DMS 273 treated with DMSO at 0.1 percent for 48 hours (cell line): ENCODE measurements at places on chromosomes 4 and X.

DNA sequence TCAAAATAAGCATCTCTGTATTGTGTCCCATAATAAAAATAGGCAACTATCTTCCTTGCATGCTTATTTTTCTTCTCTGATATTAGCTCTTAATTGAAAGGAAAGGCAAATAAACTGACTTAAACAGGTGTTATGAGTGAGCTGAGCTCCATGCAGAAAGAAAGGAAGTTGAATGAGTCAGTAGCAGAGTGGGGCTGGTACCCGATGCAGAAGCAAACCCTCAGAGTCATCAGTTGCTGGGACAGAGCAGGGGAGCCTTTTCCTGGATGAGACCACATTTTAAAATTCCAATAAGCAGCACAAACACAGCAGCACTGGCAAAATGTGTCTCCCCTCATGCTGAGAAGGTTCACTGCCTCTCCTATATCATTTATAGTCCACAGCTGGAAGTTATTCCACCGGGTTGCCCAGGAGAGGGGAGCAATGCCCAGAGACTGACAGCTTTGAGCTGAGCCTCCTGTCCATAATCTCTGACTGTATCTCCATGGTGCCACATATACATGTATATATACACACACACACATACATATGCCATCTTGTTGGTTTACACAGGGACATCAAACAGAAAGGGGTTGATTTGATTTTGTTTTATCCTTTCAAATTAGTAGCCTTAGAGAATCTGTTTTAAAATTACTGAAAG, 274.3 kb upstream of the PPARGC1A start:
- no peak for DNase-seq

- no peak for DNase-seq
Observed at GRCh38 chr4:98496152-98496845, 162.1 kb downstream of the TSPAN5 start.

DNA sequence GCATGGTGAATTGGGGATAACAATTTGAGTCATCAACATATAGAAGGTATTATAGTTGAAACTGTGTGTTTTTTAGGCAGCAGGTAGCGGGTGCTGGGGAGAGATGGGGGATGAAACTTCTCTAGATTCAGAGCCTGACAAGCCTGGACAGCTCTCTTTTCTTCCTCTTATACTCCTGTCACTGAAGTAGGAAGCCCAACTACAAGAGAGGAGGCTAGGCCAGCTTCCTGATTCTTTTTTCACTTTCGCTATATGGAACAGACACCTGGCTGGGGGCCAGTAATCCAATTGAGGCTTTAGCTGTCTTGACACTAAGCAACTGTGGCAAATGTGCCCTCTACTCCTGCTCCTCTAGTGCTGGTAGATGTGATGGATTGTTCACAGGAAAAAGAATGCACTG, 69.2 kb downstream of the PHKA1 start:
- no peak for DNase-seq

DNA sequence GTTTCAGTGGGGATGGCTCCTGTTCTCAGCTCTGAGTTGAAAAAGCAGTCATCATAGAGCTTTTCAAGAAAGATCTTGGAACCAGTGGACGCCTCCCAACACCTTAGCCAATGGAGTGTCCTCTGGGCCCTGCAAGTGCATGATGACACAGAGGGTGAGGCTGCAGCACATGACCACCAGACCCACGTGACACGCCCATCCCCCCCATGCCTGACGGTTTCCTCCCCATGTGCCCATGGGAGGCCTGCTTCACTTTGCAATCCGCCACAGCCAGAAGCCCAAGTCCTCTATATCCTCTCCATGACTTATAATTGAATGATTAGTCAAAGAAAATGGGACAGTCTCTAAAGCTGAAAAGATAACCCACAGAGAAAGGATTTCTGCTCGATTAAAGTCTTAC, 187.0 kb downstream of the AFAP1 start:
- DNase-seq, result no peak

GRCh38 chr4:92520563-92520962, 216.8 kb downstream of the GRID2 start:
- DNase-seq, result no peak

DNA sequence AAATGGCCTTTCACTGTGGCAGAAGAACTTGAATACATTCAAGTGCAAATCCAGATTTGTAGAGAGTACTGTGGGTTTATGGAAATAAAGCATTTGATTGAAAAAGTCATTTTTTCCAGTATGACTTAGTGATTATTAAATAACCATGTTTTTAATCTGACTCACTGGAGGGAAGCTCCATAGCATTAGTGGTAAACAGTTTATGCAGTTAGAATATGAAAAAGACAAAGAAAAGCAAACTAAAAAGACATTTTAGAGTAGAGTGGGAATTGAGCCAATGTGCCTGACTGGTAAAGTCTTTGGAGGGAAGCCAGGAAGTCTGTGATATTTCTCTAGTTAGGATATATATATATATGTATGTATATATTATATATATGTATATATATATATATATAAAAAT, 53.4 kb downstream of the FAT4 start:
- DNase-seq, result no peak

DNA sequence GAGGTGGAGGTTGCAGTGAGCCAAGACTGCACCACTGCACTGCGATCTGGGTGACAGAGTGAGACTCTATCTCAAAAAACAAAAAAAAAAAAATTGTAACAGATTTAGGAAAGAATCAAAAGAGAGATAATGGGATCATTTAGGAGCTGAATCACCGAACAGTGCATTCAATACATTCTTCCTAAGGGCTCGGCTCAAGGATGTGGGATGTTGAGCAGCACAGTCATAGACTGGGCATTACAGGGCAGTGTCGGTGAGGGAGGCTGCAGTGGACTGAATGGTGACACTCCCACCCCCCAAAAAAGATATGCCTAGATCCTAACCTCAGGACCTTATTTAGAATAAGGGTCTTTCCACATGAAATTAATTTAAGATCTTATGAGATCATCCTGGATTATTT, 70.0 kb downstream of the EVC2 start:
- no peak for DNase-seq

- peak; percentile 35 for DNase-seq
Observed at GRCh38 chrX:107775734-107776511, at the start of gene TSC22D3. TSC22D3 (minus strand) TSS chrX:107775787; CDS start chrX:107775419, 368 bp downstream.

- no peak for DNase-seq
Observed at GRCh38 chr4:54539500-54540029, 118.2 kb upstream of the KIT start.

DNA sequence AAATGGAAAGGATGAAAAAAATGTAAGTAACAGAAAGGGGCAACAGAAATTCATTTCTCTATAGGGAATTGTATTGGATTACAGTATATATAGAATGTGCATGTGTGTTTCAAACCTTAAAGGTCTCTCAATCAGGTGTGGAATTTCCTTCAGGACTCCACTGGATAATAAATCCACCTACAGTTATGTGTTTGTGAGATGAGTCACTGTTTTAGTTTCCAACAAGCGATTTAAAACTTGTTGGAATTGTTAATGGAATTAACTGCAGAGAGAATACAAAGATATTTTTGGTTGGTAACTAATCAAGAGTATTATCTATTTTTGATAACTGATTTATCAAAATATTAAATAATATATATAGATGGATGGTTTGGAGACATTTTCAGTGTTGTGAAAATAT, 32.8 kb downstream of the CEP44 start:
- DNase-seq, result no peak

GRCh38 chr4:78768452-78769180, 7.5 kb upstream of the BMP2K start:
- no peak for DNase-seq

DNA sequence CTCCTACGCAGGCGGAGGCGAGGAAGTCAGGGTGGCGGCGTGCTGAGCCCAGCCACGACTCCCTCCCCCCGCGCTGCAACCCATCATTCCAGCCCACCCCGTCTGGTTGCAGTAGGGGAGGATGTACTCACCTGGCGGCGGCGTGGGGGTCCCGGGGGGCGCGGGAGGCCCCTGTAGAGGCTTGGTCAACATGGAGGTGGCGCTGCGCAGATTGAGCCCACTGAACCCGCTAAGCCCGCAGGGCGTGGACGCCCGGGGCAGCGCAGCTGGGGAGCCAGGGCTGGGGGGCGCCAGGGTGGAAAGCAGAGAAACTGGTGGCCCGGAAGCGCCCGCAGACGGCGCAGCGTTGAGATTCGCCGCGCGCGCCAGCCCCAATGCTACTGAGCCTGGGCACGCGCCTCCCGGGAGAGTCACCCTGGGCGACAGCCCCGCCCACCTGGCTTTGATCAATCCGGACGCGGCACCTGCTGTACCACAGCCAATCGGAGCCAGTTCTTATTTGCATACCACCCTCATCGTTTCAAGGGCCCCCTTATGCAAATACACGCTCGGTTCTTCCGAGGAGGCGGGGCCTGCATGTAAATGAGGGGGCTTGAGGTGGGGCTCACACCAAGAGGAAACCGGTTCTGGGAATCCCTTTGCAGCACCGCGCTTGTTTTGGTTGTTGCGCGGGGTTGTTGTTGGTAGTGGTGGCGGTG, at the start of gene PIM2:
PIM2 (minus strand) TSS at position 382 of the 698 bp plus-strand sequence; CDS start at position 192, 190 bp downstream.
- DNase-seq, result peak; percentile 94

DNA sequence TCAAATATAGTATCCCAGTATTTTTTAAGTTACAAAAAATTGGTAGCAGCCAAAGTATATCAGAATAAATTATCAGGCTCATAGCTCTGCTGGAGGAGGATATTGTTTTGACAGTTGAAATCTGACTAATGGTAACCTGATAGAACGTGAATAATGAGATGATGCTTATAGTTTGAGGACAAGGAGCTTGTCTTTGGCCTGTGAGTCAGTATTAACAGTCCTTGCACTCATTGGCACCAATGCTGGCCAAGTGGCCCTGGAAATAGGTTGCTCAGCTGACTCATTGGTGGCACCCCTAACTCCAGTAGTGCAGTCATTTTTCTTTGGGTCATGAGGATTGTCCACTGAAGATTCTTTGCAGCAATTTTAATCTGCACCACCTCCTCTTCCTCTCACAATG, 203.3 kb upstream of the JADE1 start:
- DNase-seq, result no peak

- DNase-seq, result no peak
Observed at GRCh38 chr4:173380987-173381386, 10.2 kb downstream of the SAP30 start.

GRCh38 chr4:41307638-41308037, 50.9 kb downstream of the UCHL1 start:
- no peak for DNase-seq

GRCh38 chrX:153388722-153389459, 12.3 kb downstream of the PNMA6E start:
- DNase-seq, result no peak

- DNase-seq, result no peak
Observed at GRCh38 chrX:78383594-78383993, 56.2 kb upstream of the CYSLTR1 start.

DNA sequence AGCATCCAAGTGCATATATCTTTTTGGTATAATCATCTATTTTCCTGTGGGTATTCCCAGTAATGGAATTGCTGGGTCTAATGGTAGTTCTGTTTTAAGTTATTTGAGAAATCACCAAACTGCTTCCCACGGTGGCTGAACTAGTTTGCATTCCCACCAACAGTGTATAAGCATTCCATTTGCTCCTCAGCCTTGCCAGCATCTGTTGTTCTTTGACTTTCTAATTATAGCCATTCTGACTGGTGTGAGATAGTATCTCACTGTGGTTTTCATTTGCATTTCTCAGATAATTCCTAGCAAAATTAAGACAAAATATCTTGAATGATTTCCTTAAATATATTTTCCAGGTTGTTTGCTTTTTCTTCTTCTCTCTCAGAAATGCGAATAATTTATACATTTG, 341.1 kb downstream of the GBA3 start:
- peak; percentile 18 for DNase-seq

DNA sequence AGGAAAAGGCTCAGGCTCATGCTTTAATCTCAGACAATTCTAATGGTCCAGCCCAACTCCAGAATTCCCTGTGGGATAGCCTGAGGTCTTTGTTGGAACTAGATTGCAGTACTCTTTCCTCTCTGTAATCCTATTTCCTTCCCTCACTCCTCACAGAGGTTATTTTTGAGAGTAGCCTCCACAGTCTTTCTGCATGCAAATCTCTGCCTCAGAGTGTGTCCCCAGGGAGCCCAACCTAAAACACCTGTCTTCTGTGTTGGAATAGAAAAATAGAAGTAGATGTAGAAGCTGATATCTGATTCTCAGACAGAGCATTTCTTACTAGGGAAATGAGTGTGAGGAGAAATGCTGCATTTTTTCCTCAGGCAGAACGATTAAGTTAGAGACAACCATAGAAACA, 915.5 kb upstream of the EPHA5 start:
- no peak for DNase-seq

DNA sequence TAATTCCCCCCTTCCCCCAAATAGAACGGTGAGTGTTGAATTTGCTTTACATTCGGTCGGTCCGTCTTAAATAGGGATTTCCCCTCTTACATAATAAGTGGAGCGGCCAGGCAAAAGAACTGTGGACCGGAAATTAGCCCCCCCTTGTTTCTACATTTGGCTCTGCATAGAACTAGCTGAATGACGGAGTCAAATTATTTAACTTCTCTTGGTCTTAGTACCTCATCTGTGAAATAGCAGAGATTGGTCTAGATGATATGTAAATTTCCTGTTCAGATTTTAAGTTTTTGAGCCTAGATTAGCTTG, 1.3 kb downstream of the SPATA18 start:
- DNase-seq, result no peak

DNA sequence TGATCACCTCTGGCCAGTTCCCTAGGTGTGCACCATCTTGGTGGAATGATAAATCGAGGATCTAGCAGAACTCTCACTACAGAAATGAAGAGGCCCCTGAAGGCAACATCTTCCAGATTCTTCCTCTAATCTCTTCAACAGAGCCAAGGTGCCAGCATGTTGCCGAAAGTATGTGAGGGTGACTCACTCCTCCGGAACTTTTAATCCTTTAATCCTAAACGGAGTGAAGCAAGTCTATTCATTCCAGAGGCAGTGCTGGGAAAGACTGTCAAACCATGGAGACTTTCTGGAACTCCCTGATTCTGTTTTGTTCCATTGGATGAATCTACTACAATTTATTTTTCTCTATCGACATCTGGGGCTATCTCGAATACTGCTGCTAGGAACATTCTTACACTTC, 68.7 kb downstream of the SUPT20HL2 start:
- DNase-seq, result no peak

- DNase-seq, result no peak
Observed at GRCh38 chr4:122514671-122515070, 58.1 kb upstream of the IL2 start.

- DNase-seq, result no peak
Observed at GRCh38 chr4:137700751-137701150, 168.5 kb upstream of the PCDH18 start.

DNA sequence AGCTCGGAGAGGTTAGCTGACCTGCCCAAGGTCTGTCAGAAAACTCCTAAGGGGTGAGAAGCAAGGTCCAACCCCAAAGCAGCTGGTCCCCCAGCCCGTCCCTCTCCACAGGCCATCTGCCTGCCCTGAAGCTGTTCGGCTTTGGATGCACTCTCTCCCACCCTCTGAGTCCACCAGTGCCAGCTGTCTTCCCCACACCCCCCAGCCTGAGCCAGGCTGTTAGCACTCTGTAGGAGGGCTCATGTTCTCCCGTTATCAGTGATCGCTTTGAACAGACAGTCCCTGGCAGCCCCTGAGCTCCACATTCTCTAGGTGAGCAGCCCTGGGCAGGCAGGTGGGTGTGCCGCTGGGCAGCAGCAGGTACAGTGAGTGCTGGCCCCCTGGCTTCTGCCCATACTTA, 16.0 kb downstream of the ZNF185 start:
- DNase-seq, result peak; percentile 91
